ENCODE measurements at places on chromosomes 7 and 10.
A peak's percentile ranks its signal among the peaks of the same experiment; 100 is the strongest.

DNA sequence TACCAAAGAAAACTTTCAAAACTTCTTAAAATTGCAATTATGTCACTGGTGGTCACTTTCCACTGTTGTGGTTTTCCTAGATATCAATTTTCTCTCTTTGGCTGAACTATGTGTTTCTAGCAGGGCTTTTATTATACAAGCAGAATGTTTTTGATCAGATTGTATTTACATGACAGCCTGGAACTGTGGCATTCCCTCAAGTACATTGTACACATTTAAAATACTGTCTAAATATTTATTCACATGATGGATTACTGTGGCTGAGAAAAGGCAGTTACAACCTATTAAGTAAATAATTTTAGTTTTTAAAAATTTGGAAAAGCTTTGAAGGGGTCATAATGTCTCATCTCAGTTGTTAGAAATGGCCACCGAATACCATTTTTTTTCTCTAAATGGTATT lies 231.9 kb upstream of the PPP1R3A start:
- no peaks in the 10 kb centered on the region for H3K27me3 ChIP-seq
- no peak overlapping the region for H3K4me3 ChIP-seq
- DNase-seq = no peak
- no peak overlapping the region for H3K27ac ChIP-seq
- H3K4me1 ChIP-seq = no peaks in the 10 kb centered on the region

- H3K36me3 ChIP-seq = no peaks in the 10 kb centered on the region
- H3K27me3 ChIP-seq = no peaks in the 10 kb centered on the region
- H3K4me1 ChIP-seq = no peaks in the 10 kb centered on the region
- no peak for DNase-seq
These were observed 29.5 kb downstream of the SMNDC1 start for GRCh38 chr10:110275128-110275729.

- no peak overlapping the region for H3K4me3 ChIP-seq
- H3K4me1 ChIP-seq = peaks cover 4% of the 10 kb centered on the region
- DNase-seq = peak; percentile 24
- peaks cover 38% of the 10 kb centered on the region for H3K36me3 ChIP-seq
- no peak overlapping the region for H3K27ac ChIP-seq
These were observed 549 bp downstream of the GPNMB start for GRCh38 chr7:23247046-23247602.

DNA sequence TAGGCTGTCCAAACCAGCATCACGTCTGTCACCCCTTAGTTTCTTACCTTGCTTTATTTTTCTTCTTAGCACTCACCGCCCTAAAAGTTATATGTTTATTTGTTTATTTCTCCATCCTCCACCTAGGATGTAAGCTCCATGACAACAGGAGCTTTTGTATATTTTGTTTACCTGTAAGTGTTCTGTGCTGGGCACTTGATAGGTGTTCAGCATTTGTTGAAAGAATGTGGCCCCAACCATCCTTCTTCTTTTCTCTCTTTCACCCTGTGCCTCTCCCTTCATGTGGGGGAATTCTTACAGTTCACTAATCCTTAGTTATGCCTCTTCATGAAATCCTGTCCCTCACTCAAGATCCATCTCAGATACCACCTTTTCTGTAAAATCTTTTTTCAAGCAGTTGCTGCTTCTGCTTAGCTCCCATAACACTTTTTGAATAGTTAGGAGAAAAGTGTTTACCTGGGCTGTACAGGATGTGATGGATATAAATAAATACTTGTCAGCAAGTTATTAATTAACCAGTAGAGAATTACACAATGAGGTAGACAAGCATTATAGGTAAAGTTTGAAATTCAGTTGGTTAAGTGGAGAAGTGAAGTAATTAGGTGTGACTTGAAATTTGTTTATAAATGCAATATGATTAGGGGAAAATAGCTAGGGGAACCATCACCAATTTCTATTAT lies 9.7 kb downstream of the AHR start:
- peaks cover 3% of the 10 kb centered on the region for H3K36me3 ChIP-seq
- DNase-seq = no peak
- H3K4me3 ChIP-seq = no peak overlapping the region
- H3K4me1 ChIP-seq = peaks cover 4% of the 10 kb centered on the region
- no peaks in the 10 kb centered on the region for H3K27me3 ChIP-seq

GRCh38 chr7:23114896-23115295 lies 9.3 kb downstream of the KLHL7 start:
- H3K27me3 ChIP-seq = no peaks in the 10 kb centered on the region
- no peak overlapping the region for H3K27ac ChIP-seq
- peaks cover 4% of the 10 kb centered on the region for H3K4me1 ChIP-seq
- DNase-seq = no peak
- no peak overlapping the region for H3K4me3 ChIP-seq

- no peak overlapping the region for H3K4me3 ChIP-seq
- H3K27me3 ChIP-seq = no peaks in the 10 kb centered on the region
- peak; percentile 99 for DNase-seq
- peak overlapping the region; percentile 92 for H3K27ac ChIP-seq
- peaks cover 45% of the 10 kb centered on the region for H3K4me1 ChIP-seq
These were observed 98.6 kb downstream of the GRK5 start for GRCh38 chr10:119305860-119306513.

- peaks cover 10% of the 10 kb centered on the region for H3K4me1 ChIP-seq
- peaks cover 23% of the 10 kb centered on the region for H3K36me3 ChIP-seq
- no peak overlapping the region for H3K4me3 ChIP-seq
These were observed 15.8 kb downstream of the ATP6V1F start for GRCh38 chr7:128878226-128879105.

DNA sequence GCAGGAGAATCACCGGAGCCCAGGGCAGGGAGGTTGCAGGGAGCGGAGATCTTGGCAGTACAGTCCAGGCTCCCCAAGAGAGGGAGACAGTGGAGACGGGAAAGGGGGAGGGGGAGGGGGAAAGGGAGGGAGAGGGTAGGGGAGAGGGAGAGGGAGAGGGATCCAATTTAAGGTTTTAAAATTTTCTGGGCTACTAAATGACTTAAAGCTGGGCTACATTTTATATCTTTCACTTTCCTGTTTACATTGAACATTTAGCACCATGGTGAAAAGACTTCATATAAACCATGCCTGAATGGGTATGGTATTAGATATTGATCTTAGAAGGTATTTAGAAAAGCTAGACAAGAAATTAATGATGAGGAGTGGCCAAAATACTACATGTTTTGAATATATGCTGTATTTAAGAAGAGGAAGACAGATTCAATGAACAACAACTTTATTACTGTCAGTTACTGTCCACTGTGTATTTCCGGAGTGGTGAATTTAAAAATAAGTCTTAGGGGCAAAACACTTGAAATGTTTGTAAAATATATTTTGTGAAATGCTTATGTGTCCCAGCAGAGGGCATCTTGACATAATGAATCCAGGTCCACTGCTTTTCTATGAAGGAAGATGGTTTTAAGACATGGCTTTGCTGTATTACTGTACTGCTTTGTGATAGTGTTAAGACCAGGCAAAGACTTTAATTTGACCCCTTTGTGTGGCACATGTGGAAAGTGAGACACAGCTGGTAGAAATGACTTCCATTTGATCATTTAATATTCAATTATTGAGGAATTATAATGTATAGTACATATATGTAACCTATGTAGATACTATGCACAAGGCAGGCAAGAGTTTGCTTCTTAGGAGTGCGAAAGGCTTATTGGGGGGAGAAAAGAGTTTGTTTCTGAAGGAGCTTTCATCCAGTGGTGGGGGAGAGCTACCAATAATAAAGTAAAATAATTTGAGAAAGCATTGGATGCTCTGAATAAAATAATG lies 52.8 kb downstream of the NRF1 start:
- H3K27me3 ChIP-seq = no peaks in the 10 kb centered on the region
- peaks cover 5% of the 10 kb centered on the region for H3K4me1 ChIP-seq
- no peak overlapping the region for H3K4me3 ChIP-seq
- peaks cover 25% of the 10 kb centered on the region for H3K36me3 ChIP-seq
- peak overlapping the region; percentile 95 for H3K27ac ChIP-seq

DNA sequence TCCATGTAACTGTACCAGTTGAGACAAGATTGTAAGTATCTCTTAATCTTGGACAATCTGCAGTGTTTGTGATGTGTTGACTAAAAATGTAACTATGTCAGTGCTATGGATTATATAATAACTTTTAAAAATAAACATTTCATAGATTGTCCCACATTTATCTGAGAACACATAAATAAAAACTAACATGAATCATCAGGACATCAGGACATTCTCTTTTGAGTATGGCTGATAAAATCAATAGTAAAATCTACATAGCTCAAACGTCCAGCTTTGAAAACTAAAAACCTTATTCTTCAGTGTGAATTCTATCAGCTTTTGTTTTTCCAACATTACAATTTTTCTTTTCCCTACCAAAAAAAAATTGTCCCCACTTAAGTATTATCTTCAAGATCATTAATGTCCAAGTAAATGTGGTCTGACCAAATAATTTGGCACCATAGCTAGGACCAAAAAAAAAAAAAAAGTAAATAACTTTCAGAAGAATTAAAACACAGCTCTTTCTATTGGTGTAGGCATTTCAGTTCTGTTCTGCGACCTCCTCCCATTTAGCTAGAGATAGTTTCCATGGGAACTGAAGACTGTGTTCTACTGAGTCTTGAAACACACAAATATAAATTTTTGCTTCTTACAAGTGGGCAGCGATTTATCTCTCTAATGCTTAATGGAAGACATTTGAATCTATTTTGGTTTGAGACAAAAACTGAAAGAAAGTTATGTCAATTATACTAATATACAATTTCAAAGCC lies 123.0 kb upstream of the SGCE start:
- H3K27me3 ChIP-seq = no peaks in the 10 kb centered on the region
- H3K36me3 ChIP-seq = no peaks in the 10 kb centered on the region
- H3K27ac ChIP-seq = no peak overlapping the region
- H3K4me3 ChIP-seq = no peak overlapping the region
- peak; percentile 68 for DNase-seq

GRCh38 chr10:79242620-79243152 lies 104.6 kb upstream of the PPIF start:
- H3K36me3 ChIP-seq = peaks cover 42% of the 10 kb centered on the region
- peaks cover 63% of the 10 kb centered on the region for H3K4me1 ChIP-seq
- H3K27ac ChIP-seq = no peak overlapping the region
- H3K27me3 ChIP-seq = no peaks in the 10 kb centered on the region

DNA sequence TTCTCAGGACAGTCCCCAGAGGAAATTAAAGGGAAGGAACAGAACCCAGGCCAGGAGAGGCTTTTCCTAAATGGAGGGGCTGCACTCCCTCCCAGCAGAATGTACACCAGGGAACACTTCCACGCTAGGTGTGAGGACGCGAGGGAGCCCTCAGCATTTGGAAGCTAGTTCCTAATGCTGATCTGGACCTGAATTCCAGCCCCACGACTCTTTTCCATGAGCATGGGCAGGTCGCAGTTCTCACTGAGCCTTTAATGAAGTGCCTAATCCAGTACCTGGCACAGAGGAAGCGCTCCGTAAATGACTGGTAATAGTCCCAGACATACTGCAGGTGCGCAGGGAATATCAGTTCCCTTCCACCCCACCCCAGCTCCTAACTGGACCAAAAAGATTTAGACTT lies 1.1 kb downstream of the ALOX5 start:
- no peak overlapping the region for H3K4me3 ChIP-seq
- peaks cover 74% of the 10 kb centered on the region for H3K27me3 ChIP-seq

DNA sequence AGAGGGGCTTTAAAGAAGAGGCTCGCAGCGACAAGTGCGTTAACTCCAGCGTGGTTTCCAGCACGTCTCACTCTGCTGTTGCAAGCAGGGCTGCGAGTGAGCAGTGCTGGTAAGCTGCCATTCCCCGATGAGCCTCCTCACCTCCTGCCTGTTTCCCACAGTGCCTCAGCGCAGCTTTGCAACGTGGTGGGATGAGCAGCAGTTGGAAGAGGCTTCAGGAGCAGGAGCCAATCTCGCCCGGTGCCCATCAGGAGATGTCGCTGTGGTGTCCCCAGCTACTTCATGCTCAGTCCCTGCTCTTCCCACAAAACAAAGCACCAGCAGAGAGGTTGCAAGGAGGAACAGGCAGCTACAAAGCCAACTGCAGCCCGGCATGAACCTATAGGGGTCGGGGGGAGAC lies 2.4 kb upstream of the ADARB2 start:
- H3K4me3 ChIP-seq = no peak overlapping the region
- H3K36me3 ChIP-seq = no peaks in the 10 kb centered on the region
- H3K4me1 ChIP-seq = peaks cover 12% of the 10 kb centered on the region
- no peak for DNase-seq
- peaks cover 27% of the 10 kb centered on the region for H3K27me3 ChIP-seq

DNA sequence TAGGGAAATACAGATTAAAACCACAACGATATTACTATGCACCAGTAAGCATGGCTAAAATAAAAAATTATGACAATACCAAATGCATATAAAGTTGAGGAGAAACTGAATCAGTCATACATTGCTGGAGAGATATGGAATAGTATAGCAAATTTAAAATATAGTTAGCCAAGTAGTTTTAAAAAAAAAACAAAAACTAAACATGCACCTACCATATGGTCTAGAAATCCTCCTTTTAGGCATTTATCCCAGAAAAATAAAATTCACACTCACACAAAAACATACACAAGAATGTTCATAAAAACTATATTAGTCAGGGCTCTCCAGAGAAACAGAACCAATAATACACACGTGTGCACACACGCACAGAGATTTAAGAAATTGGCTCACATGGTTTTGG lies 175.8 kb downstream of the IPMK start:
- DNase-seq = no peak
- peaks cover 53% of the 10 kb centered on the region for H3K27me3 ChIP-seq
- no peak overlapping the region for H3K27ac ChIP-seq
- H3K4me1 ChIP-seq = no peaks in the 10 kb centered on the region
- H3K4me3 ChIP-seq = no peak overlapping the region
- no peaks in the 10 kb centered on the region for H3K36me3 ChIP-seq

DNA sequence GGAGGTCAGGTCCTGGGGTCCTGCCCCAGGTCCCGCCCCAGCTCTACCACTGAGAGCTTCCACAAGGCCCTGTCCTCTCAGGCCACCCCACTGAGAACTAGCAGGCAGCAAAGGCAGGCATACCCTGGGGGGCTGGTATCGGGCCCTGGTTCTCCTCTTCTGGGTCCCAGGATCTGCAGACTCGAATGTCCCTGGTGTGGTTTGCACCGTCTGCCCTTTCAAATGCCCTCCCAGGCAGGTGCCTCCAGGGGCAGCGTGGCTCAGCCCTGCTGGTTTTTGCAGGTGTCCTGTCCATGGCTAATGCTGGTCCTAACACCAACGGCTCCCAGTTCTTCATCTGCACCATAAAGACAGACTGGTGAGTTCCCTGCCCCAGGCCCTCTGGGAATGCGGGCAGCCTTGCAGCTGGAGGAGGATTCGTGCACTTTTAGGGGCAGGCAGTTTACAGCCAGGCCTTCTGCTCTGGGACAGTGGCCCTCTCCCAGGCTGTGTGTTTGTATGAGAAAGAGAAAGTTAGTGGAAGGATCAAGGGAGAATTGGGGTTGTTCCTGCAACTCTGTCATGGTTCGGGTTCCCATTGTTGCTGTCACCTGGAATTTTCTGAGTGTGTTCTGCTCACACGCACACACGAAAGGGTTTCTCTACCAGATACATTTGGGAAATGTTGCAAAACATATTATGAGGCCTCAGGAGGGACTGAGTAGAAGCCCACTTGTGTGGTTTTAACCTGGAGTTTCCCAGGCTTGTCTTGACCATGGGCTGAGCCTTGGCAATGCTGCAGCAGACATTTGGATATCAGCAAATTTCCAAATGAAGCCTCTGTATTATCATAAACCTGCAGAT lies 5.0 kb downstream of the PPIF start:
- H3K36me3 ChIP-seq = peaks cover 79% of the 10 kb centered on the region
- H3K27me3 ChIP-seq = no peaks in the 10 kb centered on the region
- peaks cover 29% of the 10 kb centered on the region for H3K4me1 ChIP-seq

Data from mesenchymal stem cell (in vitro differentiated cells and primary cell).